ENCODE measurements at places on chromosomes 3 and 15.

- DNase-seq: no peak
Observed at GRCh38 chr15:70050970-70051369, 46.7 kb downstream of the TLE3 start.

- no peak for DNase-seq
Observed at GRCh38 chr3:126184465-126185000, 4.1 kb upstream of the ALDH1L1 start.

- DNase-seq: no peak
Observed at GRCh38 chr3:116005404-116005803, 382.1 kb downstream of the GAP43 start.

DNA sequence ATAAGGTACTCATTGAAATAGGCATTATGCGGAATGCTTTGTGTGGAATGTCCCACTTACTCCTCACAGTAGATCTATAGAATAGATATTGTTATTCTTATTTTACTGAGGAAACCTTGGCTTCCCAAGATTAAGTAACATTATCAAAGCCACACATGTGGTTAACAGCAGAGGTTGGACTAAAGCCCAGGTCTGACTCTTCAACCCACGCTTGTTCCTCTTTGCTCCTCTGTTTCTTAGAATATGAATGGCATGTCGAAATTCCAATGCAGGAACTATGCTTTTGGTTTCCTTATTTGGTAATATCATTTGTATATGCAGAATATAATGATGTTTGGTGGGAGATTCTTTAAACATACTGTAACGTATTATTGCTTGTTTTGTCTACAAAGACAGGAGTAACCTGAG, 818.8 kb upstream of the LMCD1 start:
- DNase-seq: no peak

DNA sequence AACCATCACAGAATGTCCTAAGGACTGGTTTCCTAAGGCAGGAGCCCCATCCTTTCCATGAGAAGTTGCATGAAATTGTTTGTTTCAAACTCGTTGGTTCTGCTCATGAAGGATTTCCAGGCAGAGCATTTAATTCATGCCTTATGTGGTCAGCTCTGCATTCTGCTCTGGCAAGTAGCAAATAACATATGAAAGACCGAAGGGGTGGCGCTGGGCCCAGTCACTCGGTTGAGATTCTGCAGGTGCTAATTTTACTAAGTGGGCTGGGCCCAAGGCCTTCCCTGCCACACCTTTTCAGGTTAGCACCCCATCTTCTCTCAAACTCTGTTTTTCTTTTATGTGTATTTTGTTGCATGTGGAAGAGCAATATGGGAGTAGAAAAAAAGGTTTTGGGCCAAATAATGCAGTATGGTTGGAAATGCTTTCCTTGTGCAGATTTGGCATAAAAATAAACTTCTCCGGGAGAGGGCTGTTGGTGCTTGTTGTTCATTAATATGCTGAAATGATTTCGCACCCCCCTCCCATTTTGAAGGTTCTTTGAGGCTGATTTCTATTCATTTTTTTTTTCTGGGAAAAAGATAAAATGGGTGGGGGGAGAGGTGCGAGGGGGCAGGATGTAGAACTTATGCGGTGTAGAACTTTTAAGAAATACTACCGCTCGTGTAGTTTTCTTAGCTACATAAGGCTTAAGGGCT, 182.9 kb upstream of the FEZF2 start:
- no peak for DNase-seq

DNA sequence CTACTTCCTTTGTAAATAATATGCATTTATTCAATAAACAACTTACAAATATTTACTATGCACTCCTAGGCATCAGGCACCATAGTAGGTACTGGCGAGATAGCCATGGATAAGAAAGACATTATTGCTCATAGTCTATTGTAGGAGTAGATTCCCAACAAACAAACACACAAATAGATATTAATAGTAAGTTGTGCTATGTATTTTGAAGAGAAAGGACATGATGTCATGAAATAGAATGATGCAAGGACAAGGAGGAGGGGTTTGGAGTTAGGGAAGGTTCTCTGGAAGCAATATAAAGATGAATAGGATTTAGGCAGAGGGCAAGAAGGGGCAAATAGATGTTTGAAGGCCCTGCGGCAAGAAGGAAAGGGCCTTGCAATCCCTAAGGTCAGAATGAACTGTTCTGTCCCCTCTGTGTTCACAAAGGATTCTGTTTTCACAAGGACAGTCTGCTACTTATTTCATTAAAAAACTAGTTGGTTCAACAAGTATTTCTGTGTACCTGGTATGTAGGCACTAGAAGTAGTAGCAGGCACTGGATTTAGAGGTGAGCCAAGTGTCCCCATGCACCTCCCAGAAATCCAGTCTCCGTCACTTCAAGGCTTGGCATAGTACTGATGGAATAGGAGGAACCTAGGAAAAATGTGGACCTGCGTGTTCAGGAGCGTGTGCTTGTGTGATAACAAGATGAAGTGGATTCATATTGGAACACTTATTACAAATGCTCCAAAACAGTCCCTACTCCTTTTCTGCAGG, 231.8 kb upstream of the TPRG1 start:
- no peak for DNase-seq

- DNase-seq: no peak
Observed at GRCh38 chr3:138072796-138073195, 42.6 kb downstream of the DZIP1L start.

DNA sequence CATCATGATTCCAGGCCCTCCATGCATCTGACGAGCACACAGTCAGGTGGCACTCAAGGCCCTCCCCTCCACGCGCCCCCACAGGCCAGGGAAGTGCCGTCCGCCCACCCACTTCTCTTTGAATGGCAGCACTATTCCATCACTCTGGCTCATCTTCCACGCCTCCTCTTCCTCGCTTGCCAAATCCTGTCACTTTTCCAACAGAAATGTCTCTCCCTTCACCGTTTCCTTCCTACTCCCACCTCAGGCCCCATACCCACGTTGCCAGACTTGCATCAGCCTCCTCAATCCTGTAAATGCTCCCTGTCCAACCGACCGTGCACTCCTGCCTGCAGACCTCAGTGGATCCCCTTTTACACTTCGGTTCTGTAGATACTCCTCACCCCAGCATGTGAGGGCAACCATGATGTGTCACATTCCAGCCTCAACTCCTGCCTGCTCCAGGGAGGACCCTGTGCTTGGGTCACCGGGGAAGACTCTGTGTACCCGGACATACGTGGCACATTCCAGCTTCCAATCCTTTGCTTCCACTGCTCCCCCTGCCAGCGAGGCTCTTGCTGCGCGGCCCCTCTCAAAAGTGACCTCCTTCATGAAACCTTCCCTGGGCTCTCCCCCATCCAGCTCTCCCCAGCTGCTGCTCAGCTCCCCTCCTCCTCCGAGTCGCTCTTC, 29.6 kb downstream of the ADCY5 start:
- DNase-seq: no peak

DNA sequence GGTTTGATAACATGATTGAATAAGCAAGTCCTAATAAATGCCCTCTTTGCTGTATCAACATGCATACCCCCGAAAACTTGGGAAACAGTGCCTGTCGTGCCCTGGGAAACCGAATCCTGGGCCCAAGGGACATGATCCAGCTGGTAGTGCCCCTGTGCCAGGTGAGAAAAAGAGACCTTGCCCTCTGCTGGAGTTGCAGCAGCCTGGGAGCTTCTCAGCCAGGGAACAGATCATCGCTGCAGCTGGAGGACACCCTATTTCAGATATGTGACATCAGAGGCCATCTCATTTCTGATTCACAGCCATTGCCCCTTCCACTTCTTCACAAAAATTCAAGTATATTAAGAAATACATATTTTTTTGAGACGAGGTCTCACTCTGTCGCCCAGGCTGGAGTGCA, 32.3 kb downstream of the STOML1 start:
- no peak for DNase-seq

DNA sequence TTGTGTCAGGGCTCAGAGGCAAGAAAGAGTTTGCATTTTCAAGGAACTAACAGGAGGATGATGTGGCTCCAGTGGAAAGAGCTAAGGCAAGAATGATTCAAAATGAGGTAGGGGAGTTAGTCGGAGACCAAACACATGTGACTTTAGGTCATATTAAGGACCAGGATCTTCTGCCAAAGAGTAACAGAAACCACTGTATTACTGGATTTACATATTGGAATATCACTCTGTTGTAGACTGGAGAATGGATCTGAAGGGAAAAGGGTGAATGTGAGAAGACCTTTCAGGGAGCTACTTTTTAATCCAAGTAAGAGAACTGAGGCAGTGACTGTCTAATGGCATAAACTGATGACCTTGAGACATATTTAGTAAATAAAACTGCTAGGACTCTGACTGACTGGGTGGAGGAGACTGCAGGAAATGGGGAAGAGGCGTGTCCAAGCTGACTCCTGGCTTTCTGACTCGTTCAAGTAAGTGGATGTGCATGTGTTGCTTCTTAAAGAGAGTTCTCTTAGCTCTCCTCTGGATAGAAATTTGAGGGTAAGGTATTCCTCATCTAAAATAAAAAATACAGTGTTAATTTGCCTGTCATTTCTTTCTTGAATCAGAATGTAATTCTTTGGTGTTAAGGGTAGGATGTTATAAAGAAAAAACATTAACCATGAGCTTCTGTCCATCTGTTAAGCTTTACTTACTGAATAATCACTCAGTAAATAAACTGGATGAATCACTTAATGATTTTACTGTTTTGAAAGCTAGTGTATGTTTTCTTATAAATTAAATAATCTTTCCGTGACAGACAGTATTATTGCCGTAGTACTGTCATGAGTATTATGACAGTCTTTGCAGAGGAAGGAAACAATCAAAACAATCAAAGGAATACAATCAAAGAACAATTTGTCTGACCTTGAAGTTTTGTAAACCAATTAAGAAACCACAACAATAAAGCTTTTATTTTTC, 58.3 kb upstream of the CFAP20DC start:
- no peak for DNase-seq

- no peak for DNase-seq
Observed at GRCh38 chr3:157231071-157231470, 71.1 kb upstream of the CCNL1 start.

DNA sequence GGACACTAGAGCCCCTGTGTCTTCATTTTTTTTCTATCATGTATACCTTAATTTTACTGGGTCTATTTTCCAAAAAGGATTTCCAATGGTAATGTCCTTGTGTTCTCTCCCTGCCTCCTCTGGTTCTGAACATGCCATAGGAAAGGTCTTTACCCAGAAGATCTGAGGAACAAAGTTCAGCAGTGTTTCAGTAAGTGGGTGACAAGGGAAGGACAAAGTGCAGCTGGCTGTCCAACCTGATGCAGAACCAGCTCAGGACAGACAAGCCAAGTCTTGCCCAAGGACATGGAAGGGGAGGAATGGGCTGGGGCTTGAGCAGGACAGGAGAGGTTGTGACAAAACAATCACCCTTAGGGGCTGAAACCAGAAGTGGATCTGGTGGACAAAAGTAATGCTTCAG, 61.2 kb upstream of the STRIT1 start:
- DNase-seq: no peak

GRCh38 chr3:176697284-176697889, 499.9 kb downstream of the TBL1XR1 start:
- DNase-seq: no peak

DNA sequence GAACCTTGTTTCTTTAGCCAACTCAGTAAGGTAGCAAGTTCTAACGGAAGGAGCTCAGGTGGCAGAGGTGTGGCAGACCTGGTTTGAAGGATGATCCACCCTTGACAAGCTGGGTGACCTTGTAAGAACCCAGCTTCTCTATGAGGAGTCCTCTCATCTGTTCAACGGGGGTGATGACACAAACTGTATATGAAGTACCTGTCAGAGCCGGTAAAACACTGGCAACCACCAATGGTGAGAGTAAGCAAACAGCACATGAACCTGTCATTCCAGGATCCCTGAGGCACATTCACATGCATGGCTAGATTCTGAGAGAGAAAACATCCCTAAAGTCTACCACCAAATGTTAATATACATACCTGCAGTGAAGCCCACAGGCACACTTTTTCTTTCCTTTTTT, 2.4 kb downstream of the SCAP start:
- no peak for DNase-seq

DNA sequence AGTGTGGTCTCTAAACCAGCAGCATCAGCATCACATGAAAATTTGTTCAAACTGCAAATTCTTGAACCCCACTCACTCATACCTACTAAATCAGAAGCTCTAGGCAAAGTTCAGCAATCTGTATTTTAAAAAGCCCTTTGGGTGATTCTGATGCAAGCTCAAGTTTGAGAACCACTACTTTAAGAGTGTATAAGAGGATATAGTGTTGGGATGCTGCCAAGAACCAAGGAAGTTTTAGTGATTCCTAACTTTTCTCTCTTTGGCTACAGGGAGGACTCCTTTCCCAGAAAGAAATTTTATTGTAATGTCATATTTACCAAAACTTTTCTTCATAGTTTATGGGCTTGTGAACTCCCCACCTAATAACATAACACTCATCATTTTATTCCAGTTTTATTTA, 422.2 kb downstream of the TBC1D5 start:
- no peak for DNase-seq

DNA sequence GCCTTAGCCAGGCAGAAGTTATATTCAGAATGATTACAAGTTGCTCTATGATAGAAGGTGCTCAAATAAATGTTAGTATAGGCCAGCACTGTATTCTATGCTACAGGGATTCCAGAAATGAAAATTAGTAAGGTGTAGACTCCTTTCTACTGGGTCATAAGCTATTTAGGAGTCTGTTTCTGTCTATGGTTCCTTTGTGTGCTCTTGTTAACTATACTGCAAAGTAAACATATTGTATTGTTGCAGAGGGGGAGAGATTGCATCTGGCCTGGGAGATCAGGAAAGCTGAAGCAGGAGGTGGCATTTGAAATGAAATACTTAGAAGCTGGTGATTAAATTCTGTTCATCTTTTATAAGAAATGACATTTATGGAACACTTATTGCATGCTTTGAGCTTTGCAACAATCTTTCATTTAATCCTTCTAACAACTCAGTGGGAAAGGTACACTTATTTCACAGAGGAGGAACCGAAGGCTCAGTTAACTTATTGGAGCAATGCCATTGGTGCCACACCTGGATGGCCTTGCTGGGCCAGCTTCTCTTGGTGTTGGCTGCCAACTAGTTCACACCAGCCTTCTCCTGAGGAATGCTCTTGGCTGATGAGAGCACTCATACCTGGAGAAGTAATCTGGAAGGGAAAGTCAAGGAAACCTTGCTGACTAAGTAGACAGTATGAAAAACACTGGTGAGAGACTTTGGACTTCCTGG, 39.1 kb downstream of the ABHD5 start:
- no peak for DNase-seq

DNA sequence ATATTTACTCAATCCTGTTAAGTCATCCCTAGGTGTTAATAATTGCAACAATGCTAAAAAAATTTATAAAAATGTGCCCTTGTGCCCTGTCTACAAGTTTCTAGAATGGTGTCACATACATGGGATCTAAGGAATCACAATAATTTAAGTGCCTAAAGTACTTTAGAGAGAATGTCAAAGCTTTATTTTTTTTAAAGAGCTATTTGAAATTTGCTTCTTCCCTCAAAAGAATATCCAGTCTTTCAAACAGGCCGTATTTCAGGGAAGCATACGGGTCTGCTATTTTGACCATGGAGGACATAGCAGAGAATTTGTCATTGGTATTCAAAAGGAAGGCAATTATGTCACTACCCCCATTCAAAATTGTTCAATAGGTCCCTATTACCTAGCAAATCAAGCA, 29.7 kb downstream of the MEIS2 start:
- no peak for DNase-seq

- no peak for DNase-seq
Observed at GRCh38 chr3:175129126-175129525, 270.0 kb downstream of the NAALADL2 start.

- DNase-seq: no peak
Observed at GRCh38 chr3:99683465-99683864, 45.1 kb downstream of the COL8A1 start.

All from pons (tissue), 1 donor.